ENCODE measurements at places on chromosomes 1 and 21.

- no peak overlapping the region for H3K4me3 ChIP-seq
- H3K27ac ChIP-seq: no peak overlapping the region
- no peaks in the 10 kb centered on the region for H3K4me1 ChIP-seq
- DNase-seq: no peak
- H3K36me3 ChIP-seq: no peaks in the 10 kb centered on the region
Measured at GRCh38 chr1:31434101-31434871, 21.3 kb downstream of the SERINC2 start.

DNA sequence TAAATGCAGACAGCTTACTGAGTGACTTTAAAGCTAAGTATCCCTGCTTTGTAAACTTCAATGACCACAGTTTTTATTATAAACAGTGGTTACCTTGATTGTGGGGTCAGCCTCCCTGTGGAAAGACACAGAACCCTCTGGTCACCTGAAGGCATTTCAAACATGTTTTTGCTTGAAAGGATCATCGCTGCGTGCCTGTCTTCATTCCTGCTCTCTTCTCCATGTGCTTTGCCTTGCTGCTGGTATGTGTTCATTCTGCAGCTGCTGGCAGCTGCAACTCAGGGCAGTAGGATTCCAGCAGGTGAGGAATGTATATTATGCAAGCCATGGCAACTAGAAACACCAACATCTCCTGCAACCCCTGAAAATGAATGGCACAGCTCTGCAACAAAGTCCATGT lies 81.0 kb upstream of the VAV3 start:
- H3K36me3 ChIP-seq: no peaks in the 10 kb centered on the region
- H3K27ac ChIP-seq: no peak overlapping the region
- no peak for DNase-seq
- no peaks in the 10 kb centered on the region for H3K4me1 ChIP-seq

- no peak for DNase-seq
- H3K4me1 ChIP-seq: no peaks in the 10 kb centered on the region
- H3K27me3 ChIP-seq: no peaks in the 10 kb centered on the region
- H3K4me3 ChIP-seq: no peak overlapping the region
- H3K36me3 ChIP-seq: no peaks in the 10 kb centered on the region
- no peak overlapping the region for H3K27ac ChIP-seq
Measured at GRCh38 chr1:185495007-185495406, 178.0 kb upstream of the IVNS1ABP start.

GRCh38 chr1:222788402-222789156 lies 26.3 kb upstream of the DISP1 start:
- H3K4me3 ChIP-seq: no peak overlapping the region
- no peak overlapping the region for H3K27ac ChIP-seq
- DNase-seq: no peak
- H3K36me3 ChIP-seq: no peaks in the 10 kb centered on the region

DNA sequence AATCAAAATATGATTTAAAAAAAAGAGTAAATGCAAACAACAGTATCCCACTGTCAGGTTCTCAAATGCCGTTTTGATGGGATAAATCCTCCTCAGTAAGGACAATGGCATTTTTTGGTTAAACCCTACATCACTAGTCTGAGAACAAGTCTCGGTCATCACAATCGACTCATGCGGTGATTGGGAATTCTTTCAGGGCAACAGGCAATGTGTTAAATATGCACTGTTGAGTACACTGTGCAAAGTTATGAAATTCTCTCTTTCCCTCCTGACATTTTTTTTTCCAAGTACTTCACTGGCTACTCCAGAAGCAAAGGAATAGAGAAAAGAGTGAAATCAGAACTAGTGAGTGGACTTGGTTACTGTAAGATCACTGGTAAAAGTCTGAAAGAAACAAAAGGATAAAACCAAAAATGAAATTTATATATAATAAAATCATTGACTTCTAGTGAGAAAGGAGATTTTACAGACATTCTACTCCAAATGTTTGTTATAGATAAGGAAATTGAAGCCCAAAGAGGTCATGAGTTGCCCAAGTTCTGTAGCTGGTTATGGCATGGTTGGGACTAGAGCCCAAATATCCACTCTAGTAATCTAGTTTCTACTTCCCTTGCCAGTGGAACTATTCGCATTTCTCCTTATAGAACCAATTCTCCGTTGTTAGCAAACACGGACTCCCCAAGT lies 111.3 kb downstream of the TGFBR3 start:
- no peak overlapping the region for H3K4me3 ChIP-seq
- no peaks in the 10 kb centered on the region for H3K4me1 ChIP-seq
- DNase-seq: no peak
- no peaks in the 10 kb centered on the region for H3K27me3 ChIP-seq

GRCh38 chr1:199161766-199162303 lies 523.0 kb downstream of the PTPRC start:
- H3K27me3 ChIP-seq: no peaks in the 10 kb centered on the region
- no peaks in the 10 kb centered on the region for H3K4me1 ChIP-seq
- H3K27ac ChIP-seq: no peak overlapping the region
- no peaks in the 10 kb centered on the region for H3K36me3 ChIP-seq

GRCh38 chr1:201877877-201878401 lies 10.8 kb upstream of the SHISA4 start:
- DNase-seq: no peak
- H3K36me3 ChIP-seq: peaks cover 24% of the 10 kb centered on the region
- H3K4me3 ChIP-seq: no peak overlapping the region
- H3K4me1 ChIP-seq: no peaks in the 10 kb centered on the region

GRCh38 chr1:201061886-201062285 lies 38.4 kb upstream of the KIF21B start:
- H3K27ac ChIP-seq: no peak overlapping the region
- DNase-seq: no peak
- H3K27me3 ChIP-seq: no peaks in the 10 kb centered on the region
- H3K4me1 ChIP-seq: peaks cover 5% of the 10 kb centered on the region

DNA sequence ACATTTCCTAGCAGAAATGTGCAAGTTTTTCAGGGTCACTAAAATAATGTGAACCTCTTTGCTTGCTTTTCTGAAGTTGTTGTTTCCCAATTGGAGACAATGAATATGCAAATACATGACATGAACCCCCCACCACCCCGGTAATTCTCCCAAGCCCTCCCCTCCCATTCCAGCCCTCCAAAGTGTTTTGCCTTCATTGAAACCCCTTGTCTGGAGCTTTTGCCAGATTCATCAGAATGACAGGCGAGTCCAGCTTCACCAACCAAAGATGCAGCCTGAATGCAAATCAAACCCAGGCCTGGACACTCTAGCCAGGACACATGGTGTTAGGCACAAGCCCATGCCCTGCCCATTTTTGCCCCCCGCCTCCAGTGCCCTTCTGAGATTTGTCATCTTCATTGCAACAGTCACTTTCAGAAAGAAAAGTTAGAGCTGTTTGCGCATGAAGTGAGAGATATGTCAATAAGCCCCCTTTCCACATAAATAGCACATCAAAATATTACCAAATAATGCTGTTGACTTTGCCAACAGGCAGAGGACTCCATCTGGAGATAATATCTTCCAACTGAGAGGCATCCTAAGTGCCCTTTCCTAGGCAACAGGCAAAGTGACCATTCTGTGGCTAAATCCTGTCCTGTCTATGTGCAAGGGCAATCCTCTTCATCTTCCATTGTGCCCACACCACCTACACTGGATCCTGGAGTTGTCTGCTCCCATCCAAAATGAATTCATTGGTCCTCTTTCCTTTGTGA lies 145.6 kb upstream of the NFIA start:
- no peak overlapping the region for H3K4me3 ChIP-seq
- H3K27me3 ChIP-seq: no peaks in the 10 kb centered on the region
- DNase-seq: no peak
- peak overlapping the region; percentile 11 for H3K27ac ChIP-seq
- H3K36me3 ChIP-seq: no peaks in the 10 kb centered on the region

GRCh38 chr1:53410701-53411100 lies 48.5 kb upstream of the DMRTB1 start:
- no peaks in the 10 kb centered on the region for H3K36me3 ChIP-seq
- no peak overlapping the region for H3K27ac ChIP-seq
- H3K4me1 ChIP-seq: no peaks in the 10 kb centered on the region
- DNase-seq: no peak
- H3K4me3 ChIP-seq: no peak overlapping the region

DNA sequence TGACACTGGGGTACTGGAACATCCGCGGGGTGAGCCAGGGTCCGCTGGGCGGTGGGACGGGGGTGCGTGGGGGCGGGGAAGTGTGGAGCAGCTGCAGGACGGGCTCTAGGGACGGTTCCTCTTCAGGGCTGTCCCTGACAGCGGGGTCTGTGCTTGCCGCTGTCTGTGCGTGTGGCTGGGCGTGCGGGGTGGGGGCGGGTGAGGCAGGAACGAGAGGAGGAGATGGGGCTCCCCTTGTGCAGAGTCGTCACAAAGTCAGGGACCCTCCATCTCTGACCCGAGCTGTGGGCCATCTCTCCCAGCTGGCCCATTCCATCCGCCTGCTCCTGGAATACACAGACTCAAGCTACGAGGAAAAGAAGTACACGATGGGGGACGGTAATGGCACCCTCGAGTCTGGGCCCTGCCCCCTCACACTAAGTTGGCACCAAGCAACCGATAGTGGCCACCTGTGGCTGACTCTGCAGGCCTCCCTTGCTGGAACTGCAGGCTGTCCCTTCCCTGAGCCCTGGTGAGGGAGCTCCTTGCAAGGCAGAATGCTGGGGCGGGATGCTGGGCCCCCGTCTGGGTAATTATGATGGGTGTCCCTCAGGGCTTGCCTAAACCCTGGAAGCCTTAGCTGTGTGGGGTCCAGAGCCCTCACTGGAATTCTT lies 392 bp downstream of the GSTM2 start:
- H3K4me1 ChIP-seq: no peaks in the 10 kb centered on the region
- peak overlapping the region; percentile 53 for H3K27ac ChIP-seq
- H3K36me3 ChIP-seq: no peaks in the 10 kb centered on the region
- no peaks in the 10 kb centered on the region for H3K27me3 ChIP-seq

DNA sequence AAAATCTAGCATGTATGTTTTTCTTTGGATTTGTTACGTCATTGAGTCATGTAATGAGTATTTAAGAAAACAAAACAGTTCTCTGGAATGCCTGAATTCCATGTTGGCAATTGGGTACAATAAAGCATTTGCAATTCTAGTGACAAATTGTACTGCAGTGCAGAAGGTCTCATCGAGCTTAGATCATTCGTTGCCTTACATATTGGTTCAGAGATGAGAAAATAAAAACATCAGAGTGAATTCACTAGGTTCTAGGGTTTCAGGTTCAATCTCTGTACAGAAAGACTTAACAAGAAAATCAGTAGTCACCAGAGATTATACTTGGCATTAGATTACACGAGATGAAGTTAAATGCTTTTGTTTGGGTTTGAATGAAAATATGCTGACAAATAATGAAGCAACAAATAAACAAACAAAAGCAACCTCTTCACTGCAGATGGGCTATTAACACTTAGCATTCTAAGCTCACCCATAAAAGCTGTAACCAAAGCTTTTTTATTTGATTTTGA lies 124.7 kb downstream of the RYR2 start:
- H3K27ac ChIP-seq: no peak overlapping the region
- no peak for DNase-seq
- H3K36me3 ChIP-seq: no peaks in the 10 kb centered on the region
- no peak overlapping the region for H3K4me3 ChIP-seq

DNA sequence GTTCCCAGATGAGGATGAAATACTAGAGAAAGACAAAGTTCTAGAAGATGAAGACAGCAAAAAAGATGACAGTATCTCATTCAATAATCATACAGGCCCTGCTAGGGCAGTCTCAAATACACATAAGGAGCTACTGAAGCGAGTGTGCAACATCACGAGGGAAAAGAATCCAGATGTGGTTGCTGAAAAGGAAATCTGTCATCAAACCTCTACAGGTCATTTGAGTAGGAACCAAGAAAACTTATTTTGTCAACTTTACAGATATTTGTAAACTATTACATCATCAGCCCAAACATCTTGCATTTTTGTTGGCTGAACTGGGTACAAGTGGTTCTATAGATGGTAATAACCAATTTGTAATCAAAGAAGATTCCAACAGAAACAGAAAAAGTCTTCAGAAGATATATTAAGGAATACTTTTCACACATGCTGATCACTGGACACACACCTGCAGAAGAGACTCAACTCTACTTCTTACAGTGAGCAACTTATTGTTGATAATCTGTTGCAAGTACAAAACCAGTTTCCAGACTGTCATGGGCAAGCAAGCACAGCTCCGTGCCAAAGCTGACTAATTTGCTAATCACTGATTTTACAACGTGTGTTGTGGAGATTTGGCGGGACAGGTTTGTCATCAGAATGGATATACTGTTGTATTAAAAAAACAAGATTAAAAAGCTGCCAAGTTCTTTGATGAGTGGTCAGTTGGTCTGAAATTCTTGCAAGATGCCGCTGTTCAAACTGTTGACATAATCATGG lies 42.1 kb downstream of the TRIM33 start:
- no peak overlapping the region for H3K27ac ChIP-seq
- H3K36me3 ChIP-seq: no peaks in the 10 kb centered on the region
- H3K4me1 ChIP-seq: peaks cover 22% of the 10 kb centered on the region
- no peaks in the 10 kb centered on the region for H3K27me3 ChIP-seq

- no peak overlapping the region for H3K27ac ChIP-seq
- H3K36me3 ChIP-seq: no peaks in the 10 kb centered on the region
- H3K4me1 ChIP-seq: no peaks in the 10 kb centered on the region
- no peak overlapping the region for H3K4me3 ChIP-seq
- DNase-seq: no peak
Measured at GRCh38 chr1:184322253-184322652, 64.6 kb upstream of the C1orf21 start.
